ENCODE measurements at places on chromosomes 11 and 22.

DNA sequence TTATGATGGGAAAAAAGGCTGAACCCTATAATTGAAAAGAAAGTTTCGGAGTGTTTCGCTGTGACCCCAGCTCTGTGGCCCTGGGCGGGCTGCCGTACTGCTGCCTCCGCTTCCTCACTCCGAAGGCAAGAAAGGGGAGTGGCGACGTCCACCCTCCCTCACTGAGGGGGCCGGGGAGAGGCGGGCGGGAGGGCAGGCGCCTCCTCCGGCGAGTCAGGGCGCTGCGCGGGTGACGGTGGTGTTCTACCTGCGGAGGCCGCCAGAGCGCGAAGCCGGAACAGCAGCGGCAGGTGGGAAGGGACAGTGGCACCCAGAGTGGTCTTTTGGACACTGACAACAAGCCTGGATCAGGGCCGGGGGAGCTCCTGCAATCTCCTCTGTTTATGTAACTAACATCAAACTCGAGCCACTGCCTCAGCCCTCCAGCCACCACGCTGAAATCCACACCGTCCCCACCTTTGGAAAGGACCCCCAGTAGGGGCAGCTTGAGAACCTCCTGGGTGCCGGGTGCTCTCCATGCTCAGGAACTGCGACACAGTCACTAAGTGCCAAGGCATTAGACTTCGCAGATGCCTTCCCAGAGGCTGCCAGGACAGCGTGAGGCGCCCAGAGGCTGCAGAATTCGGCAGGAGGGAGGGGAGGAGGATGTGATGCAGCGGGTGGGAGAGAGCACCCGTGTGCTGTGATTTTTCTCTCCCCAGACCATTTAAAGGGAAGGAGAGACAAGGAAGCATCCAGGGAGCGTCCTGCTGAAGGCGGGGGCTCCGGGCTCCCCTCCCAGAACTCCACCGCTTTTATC is 25.5 kb downstream of the BID start:
- DNase-seq = no peak

DNA sequence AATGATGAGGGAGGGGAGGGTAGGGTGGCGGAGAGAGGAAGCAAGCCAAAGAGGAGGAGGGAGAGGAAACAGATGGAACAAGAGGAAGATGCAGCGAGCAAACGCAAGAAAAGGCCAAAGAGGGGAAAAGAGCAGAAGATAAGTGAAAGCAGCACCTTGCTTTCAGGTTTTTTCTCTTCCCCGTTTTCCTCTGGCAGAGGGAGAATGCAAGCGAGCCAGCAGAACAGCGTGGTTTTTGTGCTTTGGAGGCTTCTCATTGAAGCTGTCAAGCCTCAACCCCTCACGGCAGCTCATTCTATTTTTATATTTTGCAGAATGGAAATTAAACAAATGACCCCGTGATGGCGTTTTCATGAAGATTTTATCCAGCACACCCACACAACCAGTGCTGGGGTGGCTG is 67.1 kb upstream of the GRAMD1B start:
- DNase-seq = no peak

DNA sequence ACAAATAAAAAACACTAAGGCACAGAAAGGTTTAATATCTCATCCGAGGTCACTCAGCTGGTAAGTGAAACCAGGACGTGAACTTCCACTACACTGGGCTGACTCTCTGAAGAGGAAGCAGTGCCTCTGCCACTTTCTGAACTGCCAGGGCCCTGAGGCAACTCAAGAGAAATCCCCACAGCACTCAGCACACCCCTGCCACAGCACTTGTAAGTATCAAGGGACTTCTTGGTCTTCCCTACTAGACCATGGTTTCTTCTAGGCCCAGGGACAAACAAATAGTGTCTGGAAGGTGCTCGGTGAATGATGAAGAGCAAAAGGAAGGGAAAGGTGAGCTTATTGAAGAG is 49.7 kb downstream of the RPL27A start:
- no peak for DNase-seq

DNA sequence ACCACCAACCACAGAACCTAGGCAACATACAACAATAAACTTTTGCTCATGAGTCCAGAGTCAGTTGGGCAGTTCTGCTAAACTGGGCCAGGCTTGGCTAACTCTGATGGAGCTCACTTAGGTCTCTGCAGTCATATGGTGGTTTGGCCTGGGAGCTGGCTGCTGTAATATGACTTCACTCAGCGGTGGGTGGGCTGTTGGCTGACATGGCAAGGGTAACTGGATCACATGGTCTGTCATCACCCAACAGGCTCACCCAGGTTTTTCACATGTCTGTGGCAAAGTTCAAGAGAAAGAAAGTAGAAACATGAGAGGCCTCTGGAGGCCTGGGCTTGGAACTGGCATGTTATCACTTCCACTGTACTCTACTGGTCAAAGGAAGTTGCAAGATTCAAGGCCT is 43.2 kb upstream of the CLMP start:
- no peak for DNase-seq

GRCh38 chr11:13140028-13140870 is 131.1 kb downstream of the RASSF10 start:
- no peak for DNase-seq

DNA sequence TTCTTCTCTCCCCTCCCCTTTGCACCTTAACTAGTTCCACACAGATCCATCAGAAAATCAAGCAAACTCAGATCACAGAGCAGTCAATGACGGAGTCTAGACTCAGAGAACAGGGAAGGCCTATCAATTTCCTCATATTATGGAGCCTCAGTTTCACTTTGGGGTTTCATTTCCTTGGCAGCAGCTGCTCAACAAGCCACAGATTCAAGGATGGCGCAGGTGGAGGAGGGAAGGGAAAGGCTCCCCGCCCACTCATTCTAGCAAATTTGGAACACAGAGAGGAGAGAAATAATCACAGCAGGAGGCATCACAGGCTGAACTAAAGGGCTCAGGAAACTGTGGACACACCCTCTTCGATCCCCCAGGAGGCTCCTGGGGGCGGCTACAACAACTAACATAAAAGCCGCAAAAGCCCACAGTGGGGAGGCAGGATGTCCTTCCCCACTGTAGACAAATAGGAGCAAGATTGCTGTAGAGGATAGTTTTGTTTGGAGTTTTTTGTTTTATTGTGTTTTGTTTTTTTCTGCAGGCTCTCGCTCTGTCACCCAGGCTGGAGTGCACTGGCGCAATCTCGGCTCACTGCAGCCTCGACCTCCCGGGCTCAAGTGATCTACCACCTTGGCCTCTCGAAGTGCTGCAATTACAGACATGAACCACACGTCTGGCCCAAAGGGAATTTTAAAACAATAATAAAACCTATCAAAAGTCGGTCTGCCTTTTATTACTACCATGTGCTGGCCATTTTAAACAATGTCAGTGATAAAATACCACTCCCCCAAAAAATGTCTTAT is 3.4 kb downstream of the PLAAT3 start:
- DNase-seq = no peak

DNA sequence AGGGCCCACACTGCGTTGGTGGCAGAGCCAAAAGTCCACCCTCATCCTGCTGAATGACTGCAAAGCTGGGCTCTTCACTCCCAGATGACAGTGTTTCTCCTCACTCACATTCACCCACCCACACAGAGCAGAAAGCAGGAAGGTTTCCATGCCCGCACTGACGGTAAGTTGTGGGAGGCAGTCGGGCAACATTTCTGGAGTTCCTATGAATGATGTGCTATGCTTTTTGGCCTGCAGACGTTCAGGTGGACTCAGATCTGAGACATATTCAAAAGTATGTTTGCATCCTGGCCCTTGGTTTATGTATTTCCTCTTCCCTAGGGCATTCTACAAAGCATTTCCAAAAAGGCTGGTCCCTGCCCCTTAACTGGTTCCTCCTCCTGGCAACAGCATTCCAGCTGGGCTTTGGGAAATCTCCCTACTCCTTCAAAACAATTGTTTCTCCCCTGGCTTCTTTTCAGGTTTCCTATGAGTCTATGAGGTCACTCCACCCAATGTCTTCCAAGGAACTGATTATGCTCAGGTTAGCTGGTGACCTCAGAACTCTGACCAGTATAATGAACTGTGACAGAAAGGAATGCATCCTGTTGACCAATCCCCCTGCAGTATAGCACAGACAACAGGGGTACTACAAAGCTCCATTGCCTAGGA is 36.4 kb downstream of the PACSIN2 start:
- no peak for DNase-seq

GRCh38 chr11:71342951-71343827 is 90.8 kb upstream of the SHANK2 start:
- no peak for DNase-seq

GRCh38 chr22:20099099-20099711 is 16.7 kb upstream of the RANBP1 start:
- no peak for DNase-seq

- DNase-seq = no peak
Observed at GRCh38 chr11:119000906-119001305, 3.0 kb downstream of the CENATAC start.

Data from stimulated activated CD8-positive, alpha-beta memory T cell treated with anti-CD3 and anti-CD28 coated beads, Interleukin-15, amount 100 ng/mL, for 1 hour (primary cell).